ENCODE measurements at places on chromosomes 2 and 18.

- no peak for DNase-seq
Measured at GRCh38 chr18:36516726-36517125, 219.2 kb downstream of the FHOD3 start.

- DNase-seq: no peak
Measured at GRCh38 chr2:167551416-167551815, 663.1 kb downstream of the XIRP2 start.

GRCh38 chr2:109229094-109229675 lies 100.2 kb downstream of the SH3RF3 start:
- no peak for DNase-seq

DNA sequence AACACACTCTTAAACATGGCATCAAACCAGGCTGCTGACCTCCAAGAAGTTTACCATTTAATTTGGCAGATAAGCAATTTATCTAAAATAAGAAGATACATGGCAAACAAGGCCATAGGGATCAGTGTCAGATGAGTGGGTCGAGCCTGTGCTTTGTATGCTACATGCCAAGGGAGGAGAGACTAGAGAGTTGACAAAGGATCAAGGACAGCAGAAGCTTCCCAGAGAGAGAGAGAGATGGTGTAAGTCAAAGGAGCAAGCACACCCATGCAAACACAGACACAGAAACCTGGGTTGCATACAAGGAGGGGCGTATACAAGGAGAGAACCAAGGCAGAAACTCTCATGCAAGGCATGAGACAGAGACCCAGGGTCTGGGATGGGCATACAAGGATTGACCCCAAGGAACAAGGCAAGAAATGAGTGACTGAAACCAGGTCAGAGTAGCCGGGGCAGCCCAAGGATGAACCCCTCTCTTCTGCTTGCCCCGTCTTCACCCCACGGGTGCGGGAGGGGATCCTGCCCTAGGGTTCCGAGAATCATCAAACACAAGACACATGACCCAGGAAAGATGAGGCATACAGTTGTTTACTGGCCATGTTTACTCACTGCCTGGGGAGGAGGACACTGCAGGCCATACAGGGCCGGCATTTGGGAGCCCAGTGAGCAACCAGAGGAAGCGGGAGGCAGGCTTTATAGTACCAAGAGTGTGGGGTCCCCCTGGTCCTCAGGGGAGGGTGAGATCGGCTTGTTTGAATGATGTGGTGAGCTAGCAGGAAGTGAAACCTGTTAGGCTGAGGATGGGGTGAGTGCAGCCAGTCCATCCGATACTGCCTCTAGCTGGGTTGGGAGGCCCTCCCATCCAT lies 529.2 kb upstream of the ID2 start:
- no peak for DNase-seq

DNA sequence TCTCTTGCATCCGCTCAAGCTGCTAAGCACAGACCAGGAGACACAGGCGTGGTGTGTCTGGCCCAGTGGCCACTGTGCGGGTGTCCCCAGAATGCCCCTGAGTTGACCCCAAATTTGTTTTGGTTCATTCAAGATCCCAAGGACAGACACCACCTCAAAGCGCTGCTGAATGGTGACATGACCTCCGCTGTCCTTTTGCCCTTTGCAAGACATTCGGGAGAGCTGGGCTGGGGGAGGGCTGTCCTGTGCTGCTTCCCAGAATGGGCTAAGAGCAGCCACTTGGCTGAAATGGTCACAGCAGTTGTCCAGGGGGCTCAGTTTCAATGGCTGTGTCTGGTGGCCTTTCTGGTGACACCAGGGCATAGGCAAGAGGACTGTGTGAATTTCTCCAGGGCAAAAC lies 84.1 kb downstream of the SMIM21 start:
- no peak for DNase-seq

- no peak for DNase-seq
Measured at GRCh38 chr2:121294881-121295840, 10.2 kb upstream of the TFCP2L1 start.

GRCh38 chr2:75676464-75676863 lies 29.9 kb downstream of the MRPL19 start:
- DNase-seq: no peak

- no peak for DNase-seq
Measured at GRCh38 chr2:113157118-113157896, 16.5 kb upstream of the PSD4 start.

- DNase-seq: no peak
Measured at GRCh38 chr2:33729353-33729752, 130.3 kb upstream of the FAM98A start.

GRCh38 chr2:237309416-237309815 lies 104.5 kb downstream of the COL6A3 start:
- no peak for DNase-seq

DNA sequence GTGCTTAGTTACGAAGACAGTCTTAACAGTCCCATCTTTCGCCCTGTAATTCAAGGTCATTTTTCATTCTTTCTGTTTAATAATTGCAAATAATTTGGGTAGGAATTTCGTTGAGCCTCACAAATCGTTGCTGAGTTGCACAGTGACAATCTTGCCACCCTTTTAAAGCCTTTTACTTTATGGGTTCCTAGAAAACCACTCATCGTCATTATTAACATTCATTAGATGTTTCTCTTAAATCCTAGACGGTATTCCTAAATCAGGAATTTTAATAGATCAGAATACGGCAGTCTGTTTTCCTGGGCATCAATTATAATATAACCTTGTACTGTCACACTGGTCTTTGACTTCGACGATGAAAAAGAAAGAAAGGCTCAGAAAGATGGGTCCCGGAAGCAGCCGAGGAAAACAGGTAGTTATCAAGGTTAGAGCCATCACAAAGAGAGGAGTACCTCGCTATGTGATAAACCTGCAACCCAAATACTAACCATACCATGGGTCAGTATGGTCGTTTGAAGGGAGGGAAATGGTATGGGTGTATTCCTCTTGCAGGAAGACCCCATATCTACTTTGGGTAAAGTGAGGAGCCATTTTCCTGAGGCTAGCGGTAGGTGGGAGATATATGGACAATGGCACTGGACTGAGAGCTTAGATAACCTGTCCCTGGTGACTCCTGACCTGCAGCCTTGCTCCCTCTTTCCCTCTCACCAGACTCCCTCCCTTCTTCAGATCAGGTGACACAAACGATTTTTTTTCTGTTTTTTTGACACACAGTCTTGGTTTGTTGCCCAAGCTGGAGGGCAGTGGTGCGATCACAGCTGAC lies 981 bp upstream of the SF3B1 start:
- no peak for DNase-seq

GRCh38 chr2:45123521-45124191 lies 114.4 kb upstream of the SIX2 start:
- DNase-seq: no peak

DNA sequence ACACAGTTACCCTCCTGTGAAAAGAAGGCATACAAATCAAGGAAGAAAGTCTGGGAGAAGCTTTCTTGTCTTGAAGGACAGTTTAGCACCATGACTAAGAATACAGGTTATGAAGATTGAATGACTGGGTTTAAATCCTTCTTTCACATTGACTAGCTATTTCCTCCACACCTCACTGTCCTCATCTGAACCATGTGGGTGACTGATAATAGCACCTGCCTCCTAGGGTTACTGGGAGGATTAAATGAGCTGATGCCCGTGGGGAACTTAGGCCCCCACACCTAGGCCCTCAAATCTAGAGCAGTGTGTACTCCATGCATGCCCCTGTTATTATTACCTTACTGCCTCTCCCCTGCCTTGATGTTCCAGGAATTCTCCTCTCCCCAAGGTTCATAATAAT lies 202.9 kb downstream of the FBXO15 start:
- no peak for DNase-seq

DNA sequence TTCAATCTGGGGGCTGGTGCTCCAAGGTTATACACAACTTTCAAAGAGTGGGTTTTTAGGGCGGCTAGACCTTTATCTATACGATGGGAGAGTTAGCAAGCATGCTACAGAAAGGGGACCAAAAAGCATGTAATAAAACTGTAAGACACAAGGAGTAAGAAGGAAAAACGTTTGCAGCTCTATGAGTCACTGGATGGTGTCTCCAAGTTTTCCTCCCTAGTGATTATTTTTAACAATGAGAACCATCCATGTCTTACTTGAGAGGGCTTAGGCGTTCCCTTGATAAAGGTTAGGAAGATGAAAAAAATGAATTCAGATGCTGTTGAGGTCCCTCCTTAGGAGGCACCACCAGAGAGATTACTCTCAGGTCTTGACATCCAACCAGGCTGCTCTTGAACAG lies 75.9 kb downstream of the HRH4 start:
- DNase-seq: no peak

- no peak for DNase-seq
Measured at GRCh38 chr2:216777637-216778273, 82.1 kb downstream of the TNP1 start.

DNA sequence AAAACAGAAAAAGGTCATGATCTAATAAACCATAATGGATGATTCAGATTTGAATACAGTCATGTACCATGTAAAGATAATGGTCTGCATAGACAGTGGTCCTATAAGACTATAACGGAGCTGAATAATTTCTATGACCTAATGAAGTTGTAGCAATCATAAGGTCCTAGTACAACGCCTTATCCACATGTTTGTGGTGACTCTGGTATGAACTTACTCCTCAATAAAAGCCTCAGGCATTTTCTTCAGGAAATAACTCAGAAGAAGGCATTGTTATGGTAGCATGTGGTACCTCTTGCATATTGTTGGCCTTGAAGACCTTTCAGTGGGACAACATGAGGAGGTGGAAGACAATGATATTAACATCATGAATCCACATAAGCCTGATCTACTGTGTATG lies 883.3 kb downstream of the CNTNAP5 start:
- no peak for DNase-seq

- DNase-seq: no peak
Measured at GRCh38 chr2:147449323-147449991, 395.4 kb upstream of the ACVR2A start.

DNA sequence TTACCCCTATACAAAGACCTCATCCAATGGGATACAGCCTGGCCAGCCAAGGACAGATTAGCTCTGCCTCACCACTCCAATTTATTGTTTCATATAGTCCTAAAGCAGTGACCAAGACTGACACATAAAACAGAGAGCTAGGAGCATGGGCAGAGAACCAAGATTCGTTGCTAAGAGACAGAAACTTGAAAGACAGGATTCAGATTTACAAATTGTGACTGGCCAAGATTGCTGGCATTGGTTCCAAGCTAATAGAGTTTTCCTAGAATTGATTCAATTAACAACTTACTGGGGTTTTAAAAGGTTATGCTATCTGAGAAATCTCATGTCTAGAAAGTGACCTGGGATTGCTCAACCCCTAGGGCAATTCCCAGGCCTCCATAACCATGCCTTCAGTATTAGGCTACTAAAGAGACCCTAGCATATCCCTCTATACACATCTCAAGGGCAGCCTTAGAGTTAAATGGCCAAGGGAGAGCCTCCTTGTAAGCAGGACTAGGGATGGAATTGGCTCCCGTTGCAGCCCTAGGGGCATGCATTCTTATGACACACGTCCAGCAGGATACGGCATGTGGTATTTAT lies 75.6 kb downstream of the ICOS start:
- DNase-seq: no peak

DNA sequence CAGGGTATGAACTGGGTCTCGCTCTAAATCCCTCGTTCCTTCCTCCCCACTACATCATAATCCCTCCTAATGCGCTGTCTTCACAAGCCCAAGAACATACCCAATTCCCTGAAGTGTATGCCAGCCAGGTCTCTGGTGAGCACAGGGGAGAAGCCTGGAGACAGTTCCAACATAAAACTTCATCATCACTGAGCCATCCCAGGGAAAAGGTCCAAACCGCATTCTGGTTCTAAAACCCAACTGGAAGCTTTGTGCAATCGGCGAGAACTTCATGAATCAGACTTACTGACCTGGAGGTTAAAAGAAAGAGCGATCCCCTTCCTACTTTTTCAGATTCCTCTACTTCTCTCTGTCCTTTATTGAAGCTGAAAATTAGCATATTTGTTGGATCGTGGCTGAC lies 132.7 kb downstream of the ALPK2 start:
- DNase-seq: no peak

DNA sequence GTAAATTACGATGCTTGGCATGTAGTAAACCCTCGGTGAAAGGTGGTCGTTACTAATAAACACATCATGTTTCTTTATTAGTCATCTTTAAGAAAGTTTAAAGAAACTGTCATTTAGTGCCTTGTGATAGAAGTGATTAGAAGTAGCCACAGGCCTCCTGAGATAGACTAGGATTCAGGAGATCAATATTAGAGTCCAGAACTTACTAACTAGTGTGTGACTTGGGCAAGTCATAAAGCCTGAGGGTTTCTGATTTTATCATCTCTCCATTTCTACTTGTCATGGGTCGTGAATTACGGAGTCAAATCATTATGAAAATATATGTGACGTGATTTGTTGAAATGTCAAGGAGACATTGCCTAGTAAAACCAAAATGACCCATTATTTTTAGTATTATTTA lies 6.7 kb downstream of the RPE start:
- DNase-seq: no peak

DNA sequence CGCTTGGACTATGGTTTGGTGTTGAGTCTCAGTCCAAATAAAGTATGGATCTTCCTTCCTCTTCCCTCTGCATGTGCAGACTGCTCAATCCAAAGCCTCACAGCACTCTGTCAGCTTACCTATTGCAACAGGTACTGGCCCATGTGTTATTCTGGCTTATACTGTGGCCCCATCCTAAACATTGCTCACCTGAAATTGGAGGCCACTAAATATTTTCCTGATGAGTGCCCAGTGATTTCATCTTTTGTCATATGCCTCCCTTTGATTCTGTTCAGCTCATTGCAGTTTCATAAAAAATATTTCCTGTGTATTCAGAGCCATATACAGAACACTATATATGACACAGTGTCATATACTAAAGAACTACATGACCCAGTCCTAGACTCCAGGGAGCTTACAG lies 86.3 kb upstream of the FAM136A start:
- DNase-seq: no peak

DNA sequence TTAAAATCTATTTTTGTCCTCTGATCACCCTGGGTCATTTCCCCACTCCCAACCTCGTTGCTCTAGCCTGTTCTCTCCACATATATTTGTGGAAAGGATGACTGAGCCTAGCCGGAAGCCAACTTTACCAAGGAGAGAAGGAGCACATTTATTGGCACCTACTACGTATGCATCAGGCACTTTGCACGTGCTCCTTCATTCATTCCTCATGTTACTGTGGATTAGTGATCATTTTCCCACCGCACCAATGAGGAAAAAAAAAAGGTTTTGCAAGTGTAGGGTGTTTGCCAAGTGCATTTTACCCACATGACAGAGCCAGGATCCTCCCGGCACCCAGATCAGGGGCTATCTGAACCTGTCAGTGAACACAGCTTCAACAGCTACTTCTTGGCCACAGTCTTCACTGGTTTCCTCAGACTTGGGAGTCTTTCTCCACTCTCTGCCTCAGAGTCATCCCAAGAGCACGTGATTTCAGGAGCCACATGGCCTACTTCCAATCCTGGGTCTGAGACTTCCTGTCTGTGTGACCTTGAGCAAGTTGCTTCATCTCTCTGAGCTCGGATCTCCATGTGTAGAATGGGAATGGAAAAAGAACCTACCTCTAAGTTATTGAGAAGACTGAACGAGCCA lies 1.9 kb upstream of the C1QL2 start:
- no peak for DNase-seq

GRCh38 chr18:35117372-35117771 lies 76.2 kb downstream of the MAPRE2 start:
- DNase-seq: no peak

- DNase-seq: no peak
Measured at GRCh38 chr18:26575865-26576217, 27.5 kb upstream of the KCTD1 start.

Data from GDM1 (cell line).